ENCODE measurements at places on chromosomes 13 and 19. TPM values are rescaled to one million over a fixed set of nuclear protein-coding genes. Genes with fewer than 3 reads are reported as not detected.

The PEAK3 gene
- polyA plus RNA-seq, result 0.26 TPM

The ZNF296 gene
- polyA plus RNA-seq, result 74.4 TPM

The DNAJC15 gene
- polyA plus RNA-seq, result 36.7 TPM

The FLT1 gene
- polyA plus RNA-seq, result 0.26 TPM

The POSTN gene
- not detected for polyA plus RNA-seq

The ADGRE2 gene
- polyA plus RNA-seq, result 0.06 TPM

Data from IgD-negative memory B cell (primary cell).